Dorsolateral prefrontal cortex (tissue), 122 donors: ENCODE measurements at places on chromosomes 7 and 10.
A peak's percentile ranks its signal among the peaks of the same experiment; 100 is the strongest.

GRCh38 chr7:90713628-90714027, 117.5 kb downstream of the CDK14 start:
- no peak for DNase-seq

DNA sequence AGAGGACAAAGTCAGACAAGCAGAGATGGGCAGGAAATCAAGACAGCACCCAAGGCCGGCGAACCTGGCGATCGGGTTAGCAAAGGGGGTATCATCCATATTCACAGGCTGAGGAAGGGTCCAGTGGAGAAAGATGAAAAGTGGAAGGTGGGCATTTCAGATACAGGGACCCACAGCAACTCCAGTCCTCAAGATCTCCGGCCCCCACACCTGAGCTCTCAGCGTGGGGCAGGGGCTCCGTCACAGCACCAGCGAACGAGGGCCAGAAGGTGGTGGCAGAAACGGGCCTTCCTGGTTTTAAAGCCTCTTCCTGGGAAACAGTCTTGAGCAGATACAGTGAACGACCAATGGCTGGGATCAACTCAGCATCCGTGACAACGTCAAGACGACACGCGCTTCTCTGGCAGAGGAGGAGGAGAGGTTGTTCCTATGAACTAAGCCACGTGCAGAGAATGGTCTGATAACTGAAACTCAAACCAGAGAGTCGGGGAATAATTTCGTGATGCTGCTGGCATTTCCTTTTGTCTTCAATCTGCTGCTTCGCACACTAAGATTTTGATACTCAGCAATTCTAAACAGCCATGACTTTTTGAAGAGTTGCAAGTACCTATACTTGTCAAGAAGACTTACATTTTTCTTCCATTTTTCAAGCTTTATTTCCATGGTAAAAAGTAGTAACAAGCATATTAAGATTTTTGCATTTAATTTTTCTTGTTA, 219.8 kb downstream of the ZMYND11 start:
- no peak for DNase-seq

DNA sequence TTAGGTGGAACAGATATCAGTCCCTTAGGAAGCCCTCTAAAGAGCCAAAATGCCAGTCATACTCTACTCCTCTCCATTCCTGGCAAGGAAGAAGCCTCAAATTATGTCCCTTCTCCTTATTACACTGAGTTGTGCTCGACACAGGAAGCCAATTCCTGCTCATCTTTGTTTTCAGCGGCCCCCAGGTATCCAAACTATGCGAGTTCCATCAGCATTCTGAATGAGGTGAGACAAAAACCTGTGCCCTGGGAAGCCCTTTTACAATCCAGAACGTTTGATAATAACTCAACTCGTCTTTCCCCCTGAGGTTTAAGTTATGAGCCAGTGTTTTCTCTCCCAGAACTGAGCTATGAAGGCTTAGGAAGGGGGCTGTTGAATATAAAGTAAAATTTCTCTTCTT, 580.5 kb downstream of the NXPH1 start:
- no peak for DNase-seq

- no peak for DNase-seq
Measured at GRCh38 chr10:112958275-112958995, 8.4 kb downstream of the TCF7L2 start.

GRCh38 chr10:130737621-130738020, 573.9 kb downstream of the TCERG1L start:
- peak; percentile 8 for DNase-seq

DNA sequence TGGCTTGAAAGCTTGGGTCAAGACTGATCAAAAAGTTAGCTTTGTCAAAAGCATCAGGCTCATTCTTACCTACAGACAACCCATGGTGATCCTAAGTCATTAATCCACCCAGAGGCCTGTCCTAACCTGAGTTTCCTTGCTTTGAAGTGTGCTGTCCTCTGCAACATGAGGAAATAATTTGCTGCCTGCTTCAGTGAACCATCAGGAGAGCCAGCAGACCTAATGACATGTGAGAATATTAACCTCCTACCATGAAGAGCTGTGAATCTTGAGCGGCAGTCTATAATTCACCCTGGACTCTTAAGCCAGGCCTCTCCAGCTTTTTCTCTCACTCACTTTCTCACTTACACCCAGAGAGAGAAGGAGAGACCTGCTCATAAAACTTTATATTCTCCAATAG, 590.0 kb downstream of the LRMDA start:
- DNase-seq: no peak
